Stimulated activated CD8-positive, alpha-beta memory T cell treated with anti-CD3 and anti-CD28 coated beads, Interleukin-7, amount 100 ng/mL, for 4 hours (primary cell): ENCODE measurements at places on chromosomes 3 and 15.

GRCh38 chr3:32556332-32556731 is 14.3 kb downstream of the DYNC1LI1 start:
- no peak for DNase-seq

DNA sequence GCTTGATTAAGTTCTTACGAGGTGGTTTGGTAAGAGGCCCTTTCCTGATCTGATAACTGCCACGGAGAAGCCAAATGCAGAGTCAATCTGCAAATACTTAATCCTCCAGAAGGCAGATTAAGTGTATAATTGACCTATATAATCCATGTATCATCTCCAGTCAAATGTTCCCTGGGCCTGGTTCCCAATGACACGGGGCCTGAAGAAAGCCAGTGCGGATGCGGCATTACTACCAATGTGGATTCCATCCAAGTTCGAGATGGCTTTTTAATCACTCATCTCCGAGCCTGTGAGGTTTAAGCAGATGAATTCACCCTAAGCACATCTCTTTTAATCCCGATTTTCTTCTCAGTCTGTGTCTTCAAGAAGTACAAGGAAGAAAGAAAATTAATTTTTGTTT is 60.0 kb upstream of the FEZF2 start:
- DNase-seq, result no peak

- no peak for DNase-seq
Observed at GRCh38 chr15:48696627-48697312, 51.3 kb upstream of the FBN1 start.

DNA sequence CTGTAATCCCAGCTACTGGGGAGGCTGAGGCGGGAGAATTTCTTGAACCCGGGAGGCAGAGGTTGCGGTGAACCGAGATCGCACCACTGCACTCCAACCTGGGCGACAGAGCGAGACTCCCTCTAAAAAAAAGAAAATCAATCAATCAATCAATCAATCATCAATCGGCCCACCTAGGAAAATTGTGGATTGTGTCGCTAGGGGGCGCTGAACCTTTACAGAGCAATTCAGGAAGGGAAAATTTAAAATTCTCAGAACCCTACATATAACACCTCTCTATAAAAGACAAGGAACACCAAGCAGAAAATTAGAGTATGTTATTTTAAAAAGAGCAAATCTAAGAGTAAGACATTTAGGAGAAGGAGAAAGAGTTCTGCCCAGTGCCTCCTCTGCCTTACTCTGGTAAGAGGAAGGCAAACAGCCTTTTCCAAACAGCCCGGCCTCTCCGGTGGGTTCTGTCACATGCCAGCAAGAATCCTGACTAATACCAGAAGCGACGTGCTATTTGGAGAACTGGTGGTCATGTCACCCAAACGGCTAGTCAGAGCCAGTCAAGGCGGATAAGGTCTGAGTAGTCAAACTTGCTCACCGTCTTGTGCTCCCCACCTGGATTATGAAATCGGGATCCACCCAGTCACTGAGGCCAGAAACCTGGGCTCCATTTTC is 22.3 kb upstream of the SMCO1 start:
- peak; percentile 29 for DNase-seq
